ENCODE measurements at places on chromosomes 6 and 20.
A peak's percentile ranks its signal among the peaks of the same experiment; 100 is the strongest.

DNA sequence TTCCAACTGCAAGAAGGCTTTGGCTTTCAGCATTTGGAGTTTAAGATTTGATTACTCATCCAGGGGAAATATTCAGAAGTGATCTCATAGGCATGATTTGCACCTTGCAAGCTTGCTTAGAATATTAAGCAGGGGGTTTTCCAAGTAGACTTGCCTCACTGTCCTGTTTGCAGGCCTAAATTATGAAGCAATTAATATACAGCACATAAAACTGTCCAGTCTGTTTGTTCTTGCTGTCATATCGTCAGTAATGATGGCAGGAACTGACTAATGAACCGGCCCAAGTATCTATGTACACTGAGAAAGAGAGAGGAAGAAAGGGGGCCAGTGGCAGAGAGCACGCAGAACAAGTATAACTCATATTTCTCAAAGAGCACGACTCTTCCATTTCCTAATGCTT lies 212.5 kb upstream of the SUPT3H start:
- DNase-seq = no peak

- DNase-seq = no peak
Measured at GRCh38 chr6:150004101-150004782, 21.1 kb downstream of the RAET1L start.

DNA sequence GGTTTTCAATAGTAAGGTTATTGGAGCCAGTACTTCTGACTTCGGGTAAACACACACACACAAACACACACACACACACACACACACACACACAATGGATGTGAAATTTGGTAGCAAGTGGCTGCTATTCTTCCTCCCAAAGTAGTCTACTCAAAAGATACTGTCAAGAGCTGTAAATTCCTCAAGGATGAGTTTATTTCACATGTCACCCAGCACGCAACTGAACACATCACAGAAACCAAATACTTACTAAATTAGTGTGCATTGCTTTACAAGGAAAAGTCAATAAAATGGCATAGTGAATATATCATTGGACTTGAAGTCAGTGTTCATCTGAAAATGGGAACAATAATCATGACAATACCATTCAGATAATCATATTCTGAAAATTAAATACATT lies 32.9 kb downstream of the MMUT start:
- DNase-seq = no peak

DNA sequence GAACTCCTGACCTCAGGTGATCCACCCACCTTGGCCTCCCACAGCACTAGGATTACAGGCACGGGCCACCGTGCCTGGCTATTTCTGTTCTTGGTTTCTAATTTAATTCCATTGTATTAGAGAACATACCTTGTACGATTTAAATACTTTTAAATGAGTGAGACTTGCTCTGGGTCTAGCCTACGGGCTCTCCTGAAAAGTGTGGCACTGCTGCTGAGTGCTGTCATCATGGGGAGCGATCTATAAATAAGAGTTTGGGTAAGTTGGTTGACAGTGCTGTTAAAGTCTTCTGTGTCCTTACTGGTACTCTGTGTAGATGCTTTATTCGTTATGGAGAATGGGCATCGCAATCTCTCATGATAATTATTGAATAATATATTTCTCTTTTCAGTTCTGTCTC lies 35.0 kb upstream of the BHLHE23 start:
- no peak for DNase-seq

- DNase-seq = peak; percentile 66
Measured at GRCh38 chr6:37021356-37022129, 16.1 kb downstream of the FGD2 start.

- no peak for DNase-seq
Measured at GRCh38 chr6:152723398-152723797, 25.7 kb downstream of the MYCT1 start.

GRCh38 chr6:80333342-80333741 lies 226.9 kb downstream of the BCKDHB start:
- no peak for DNase-seq

- no peak for DNase-seq
Measured at GRCh38 chr6:137099689-137100403, 55.1 kb upstream of the IL20RA start.

DNA sequence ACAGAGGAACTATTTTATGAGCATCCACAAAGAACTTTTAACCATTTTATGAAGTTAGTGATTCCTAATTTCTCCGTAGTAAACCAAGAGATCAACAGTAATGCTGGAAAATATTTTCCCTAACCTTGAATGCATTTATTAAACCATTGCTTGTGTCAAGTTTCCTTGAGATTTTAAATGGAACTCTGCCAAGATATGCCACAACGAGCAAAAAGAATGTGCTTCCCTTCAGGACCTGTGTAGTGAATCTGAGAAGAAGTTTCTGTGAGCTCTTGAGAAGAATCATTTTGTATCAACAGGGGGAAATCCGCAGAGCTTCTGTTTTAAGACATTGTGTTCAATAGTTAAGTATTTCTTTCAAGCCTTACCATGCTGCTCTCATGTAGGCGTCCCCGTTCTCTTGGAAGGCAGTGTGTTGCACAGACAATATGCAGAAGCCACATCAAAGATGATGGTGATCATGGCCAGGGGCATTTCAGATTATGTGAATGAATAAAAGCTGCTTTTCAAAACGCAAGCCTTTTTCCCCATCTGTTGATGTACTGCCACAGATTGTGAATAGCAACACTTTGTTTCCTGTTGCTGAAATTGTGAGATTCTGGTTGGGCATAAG lies 439.8 kb downstream of the BMP2 start:
- no peak for DNase-seq

DNA sequence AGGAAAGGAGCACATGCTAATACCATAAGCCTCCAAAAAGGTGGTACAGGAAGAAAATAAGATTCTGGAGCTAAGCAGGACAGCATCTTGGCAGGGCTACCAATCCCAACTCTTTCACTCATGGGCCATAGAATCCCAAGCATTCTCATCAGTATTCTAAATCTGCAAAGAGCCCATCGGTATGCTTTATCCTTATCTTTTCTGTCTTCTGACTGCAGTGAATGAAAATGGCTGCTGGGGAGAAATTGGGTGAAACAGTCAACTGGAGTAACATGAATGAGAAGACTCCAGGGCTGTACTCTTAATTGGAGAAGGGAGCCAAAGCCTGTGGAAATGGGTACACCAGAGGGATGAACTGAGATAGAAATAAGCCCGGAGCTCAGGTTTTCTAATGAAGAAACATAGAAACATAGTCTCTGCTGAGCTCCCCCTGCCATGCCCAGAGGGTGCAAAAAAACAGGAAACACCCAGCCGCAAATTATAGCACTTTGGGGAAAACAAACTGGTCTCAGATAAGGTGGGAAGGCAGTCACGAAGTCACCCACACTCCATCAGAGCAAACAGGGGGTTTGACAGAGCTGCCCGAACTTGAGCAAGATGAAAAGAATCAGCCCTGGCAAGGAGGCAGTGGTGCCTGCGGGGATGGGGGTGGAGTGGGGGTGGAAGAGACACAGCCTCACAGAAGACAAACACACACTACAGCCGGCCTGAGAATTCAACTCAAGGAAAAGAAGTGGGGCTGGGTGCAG lies 35.4 kb upstream of the E2F3 start:
- peak; percentile 12 for DNase-seq

- DNase-seq = no peak
Measured at GRCh38 chr6:14824060-14824459, 421.8 kb upstream of the JARID2 start.

DNA sequence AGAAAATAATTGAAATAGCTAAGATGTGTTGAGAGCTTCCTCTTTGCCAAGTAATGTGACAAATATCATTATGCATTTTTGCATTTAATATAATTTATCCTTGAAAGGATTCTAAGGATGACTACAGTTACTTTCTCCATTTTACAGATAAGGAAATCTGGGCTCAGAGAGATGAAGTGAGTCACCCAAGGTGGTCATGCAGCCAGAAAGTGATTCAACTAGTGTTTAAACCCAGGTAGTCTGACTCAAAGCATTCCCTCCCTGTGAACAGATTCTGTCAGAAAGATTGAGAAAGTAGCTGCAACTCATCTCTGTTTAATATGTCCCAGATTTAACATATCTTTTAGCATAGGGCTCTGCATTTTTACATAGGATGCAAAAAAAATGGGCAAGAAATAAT lies 28.1 kb downstream of the NRSN1 start:
- DNase-seq = no peak

GRCh38 chr20:51491393-51491792 lies 51.1 kb downstream of the NFATC2 start:
- DNase-seq = no peak

GRCh38 chr6:134910593-134910935 lies 39.3 kb downstream of the ALDH8A1 start:
- DNase-seq = no peak

DNA sequence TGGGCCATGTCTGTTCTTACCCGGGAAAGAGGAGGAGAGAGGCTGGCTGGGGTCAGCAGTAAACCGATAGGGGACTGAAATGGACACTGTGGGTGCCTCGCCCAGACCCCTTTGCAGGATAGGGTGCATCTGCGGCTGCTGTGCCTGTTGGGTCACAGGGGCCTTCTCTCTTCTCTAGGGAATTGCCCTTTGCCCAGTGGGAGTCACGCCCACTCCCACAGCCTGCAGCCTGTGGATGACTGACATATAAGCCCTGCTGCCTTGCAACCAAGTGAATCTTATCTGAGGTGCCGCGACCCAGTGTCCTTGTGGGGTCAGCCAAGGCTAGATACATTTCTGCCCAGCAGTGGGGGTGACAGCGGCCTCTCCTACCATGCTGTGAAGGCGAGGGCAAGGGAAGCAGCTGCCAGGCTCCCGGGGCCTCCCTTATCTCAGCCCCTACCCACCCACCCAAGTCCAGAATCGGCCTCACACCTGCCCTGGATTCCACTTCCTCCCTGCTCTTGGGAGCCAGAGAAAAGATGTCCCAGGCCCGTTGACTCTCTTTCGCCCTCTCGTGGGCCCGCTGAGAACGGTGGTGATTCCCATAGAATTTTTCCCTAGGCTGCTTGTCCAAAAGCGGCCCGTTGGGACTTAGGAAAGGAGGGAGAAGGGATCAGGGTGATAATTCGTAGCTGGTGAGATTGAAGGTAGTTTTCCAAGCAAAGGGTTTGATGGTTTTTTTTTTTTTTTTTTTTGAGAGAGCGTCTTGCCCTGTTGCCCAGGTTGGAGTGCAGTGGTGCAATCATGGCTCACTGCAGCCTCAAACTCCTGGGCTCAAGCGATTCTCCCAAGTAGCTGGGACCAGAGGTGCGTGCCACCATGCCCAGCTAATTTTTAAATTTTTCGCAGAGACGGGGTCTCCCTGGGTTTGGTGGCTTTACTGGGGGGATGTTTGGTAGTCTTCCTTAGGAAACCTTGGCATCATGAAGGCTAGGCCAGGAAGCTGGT lies 76.4 kb upstream of the RNF24 start:
- DNase-seq = peak; percentile 4

DNA sequence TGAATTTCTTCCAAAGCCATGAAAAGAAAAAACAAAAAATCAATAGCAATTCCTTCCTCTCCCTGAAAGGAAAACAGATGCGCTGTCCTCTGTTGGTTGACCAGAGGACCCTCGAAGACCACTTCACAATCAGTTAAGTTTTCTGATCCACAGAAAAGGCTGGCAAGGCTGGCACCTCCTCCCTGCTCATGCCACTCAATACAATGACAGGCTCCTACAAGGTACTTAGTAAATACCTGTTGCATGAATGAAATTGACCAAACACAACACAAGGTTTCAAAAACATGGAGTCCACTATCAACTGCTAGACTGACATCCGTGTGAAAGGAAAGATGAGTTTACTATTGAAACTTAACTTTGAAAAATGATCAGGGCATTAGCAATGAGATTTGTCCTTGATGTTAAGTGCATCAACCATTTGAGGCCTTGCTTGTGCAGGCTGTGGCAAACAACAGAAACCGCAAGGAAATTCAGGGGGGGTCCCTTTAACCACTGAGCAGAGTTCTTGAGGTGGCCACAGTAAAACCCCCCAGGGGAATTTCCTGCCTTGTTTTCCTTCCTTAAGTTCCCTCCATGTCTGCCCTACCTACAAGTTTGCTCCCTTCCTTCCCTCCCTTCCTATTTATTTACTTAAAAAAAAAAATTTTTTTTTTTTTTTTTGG lies 27.9 kb upstream of the RTF2 start:
- DNase-seq = peak; percentile 50

DNA sequence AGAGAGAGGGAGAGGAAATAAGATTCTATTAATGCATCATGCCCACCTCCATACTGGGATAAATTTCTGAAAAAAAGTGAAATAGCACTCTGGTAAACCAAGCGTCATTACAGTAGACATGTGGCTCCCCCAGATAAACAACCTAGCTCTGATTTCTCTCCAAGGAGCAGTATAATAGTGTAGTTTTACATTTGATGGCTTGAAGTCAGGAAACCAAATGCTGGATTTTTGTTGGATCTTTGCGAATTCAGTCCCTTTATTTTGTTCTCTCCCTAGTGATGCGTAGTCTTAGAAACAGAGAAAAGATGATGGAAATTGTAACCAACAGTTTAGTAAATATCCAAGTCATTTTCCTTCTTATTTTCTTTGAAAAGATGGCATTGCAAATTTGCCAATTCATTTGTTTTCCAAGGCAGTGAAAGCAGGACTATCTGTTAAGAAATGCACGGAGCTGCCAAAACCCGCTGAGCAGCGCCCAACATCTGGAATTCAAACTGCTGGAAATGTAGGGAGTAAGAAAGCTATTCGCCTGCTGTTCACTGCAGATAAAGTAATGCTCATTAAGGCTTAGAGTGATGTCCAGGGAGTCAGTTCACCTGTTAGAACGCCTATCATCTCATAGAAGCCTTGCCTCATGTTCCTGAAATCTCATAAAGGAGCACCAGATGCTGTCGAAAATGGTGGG lies 85.7 kb upstream of the DOK5 start:
- no peak for DNase-seq

- DNase-seq = no peak
Measured at GRCh38 chr20:62879275-62880146, 17.9 kb upstream of the TCFL5 start.

DNA sequence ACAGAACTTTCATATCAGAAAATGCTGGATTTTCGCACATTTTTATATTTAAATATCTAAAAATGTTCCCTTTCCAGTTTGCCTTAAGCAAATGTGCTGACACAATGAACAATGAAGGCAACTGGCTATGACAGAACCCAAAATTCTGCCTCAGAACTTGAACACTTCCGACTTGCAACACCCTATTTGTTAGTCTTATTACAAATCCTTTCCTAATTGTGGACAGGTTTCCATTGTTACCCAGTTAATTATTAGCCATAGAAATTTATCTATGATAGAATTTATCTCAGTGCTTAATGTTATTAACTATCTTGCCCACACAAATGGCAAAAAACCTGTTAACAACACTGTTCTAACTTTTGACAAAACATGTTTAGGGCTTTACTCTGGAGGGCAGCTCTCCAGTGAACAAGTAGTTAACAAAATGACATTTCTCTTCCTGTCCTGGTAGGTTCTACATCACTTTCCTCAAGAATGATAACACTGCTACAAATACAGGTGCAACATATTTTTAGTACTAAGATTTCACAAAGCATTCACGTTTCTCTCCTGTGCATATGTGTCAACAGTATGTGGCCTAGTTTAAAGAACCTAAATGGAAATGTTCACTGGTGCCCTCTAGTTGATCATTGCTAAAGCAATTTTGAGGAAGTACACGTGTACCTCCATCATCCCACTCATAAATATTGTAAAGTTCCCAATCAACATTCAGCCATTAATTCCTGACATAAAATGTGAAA lies 58.4 kb downstream of the HIVEP2 start:
- no peak for DNase-seq

- no peak for DNase-seq
Measured at GRCh38 chr6:14676064-14676463, 558.5 kb downstream of the CD83 start.
